Fibroblast of skin of right biceps (primary cell): ENCODE measurements at places on chromosomes 3 and 15.
A peak's percentile ranks its signal among the peaks of the same experiment; 100 is the strongest.

DNA sequence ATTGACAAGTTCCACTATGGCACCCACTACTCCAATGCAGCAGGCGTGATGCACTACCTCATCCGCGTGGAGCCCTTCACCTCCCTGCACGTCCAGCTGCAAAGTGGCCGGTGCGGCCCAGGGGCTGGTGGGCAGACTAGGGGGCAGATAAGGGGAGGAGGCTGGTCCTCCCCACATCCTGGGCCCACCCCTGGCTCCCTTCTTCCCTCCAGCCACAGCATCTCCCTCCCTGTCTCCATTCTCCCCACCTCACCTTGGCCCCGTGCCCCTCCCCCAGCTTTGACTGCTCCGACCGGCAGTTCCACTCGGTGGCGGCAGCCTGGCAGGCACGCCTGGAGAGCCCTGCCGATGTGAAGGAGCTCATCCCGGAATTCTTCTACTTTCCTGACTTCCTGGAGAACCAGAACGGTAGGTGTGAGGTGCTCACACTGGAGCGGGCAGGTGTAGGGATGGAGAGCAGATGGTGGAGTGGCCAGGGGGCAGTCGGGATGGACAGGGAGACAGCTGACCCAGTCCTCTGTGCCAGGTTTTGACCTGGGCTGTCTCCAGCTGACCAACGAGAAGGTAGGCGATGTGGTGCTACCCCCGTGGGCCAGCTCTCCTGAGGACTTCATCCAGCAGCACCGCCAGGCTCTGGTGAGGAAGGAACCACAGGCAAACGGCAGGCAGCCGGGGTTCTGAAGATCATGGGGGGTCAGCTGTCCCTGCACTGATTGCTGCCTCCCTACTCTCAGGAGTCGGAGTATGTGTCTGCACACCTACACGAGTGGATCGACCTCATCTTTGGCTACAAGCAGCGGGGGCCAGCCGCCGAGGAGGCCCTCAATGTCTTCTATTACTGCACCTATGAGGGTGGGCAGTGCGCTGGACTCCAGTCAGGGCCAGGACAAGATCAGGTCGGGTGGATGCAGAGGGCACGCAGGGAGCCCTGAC lies 26.0 kb downstream of the NBEAL2 start:
- no peak for DNase-seq

DNA sequence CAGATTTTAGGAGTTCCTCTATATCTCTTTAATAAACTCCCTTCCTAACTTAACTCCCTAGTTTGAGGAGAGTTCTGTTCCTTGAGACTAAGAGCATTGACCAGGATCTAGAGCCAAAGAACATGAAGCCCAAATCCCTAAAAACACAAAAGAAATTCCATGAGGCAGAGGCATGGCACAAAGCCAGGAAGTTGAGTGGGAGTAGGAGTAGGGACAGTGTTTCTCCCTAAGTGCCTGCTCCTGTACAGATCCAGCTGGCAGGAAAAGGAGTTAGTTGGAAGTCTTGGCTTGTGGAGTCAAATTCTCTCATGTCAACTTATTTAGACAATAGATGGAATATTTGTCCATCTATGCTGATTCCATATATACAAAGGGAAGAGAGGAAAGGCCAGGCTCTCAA lies 11.4 kb downstream of the ACTC1 start:
- DNase-seq: no peak

GRCh38 chr3:183586477-183586876 lies 31.0 kb upstream of the KLHL6 start:
- no peak for DNase-seq

DNA sequence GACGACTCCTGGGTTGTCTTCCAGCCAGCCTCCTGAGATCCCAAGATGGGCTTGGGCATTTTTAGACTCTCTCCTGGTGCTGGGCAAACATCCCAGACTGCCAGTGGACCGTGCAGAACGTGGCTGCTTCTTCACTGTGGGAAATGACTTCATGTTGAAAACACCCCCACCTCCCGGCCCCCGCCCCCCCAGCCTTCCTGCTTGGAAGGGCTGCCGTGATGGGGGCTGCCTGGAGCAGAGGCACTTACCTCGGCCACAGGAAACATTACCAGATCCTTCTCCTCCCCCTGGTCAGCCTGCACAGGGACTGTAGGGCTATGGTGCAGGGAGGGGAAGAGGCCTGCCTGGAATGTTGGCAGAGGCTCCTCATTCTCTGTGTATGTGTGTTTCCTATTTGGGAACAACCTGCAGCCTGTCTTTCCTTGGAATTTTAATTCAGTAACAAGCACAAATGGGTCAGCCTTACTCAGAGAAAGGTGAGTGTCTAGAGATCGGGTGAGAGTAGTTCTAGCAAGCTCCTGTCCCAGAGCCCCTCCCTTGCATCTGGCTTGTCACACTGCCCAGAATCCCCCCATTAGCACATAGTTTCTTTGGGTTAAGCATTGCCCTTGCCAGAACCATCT lies 90.8 kb downstream of the ANP32A start:
- peak; percentile 54 for DNase-seq

DNA sequence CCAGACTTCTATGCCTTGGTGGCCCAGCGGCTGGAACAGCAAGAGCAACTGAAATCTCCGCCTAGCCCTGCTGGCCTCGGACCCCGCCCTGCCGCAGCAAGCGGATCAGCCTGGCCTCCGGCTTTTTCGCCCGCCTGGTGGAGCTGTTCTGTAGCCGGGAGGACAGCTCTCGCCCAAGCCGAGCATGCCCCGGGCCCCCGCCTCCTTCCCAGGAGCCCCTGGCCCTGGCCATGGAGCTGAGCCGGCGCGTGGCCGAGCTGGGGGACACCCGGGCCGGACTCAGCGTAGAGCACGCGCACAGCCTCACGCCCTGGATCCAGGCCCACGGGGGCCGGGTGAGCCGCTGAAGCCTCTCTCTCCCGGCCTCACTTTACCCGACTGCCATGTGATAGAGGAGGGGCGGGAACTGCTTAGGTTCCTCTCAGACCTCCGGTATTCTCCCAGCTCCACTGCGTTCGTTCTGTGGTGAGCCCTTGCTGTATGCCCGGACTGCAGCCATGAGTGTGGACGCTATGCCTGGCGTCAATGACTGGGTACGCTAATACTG lies 24.1 kb upstream of the MRPL3 start:
- peak; percentile 76 for DNase-seq

- DNase-seq: peak; percentile 65
Observed at GRCh38 chr15:33788906-33789540, 179.3 kb upstream of the CHRM5 start.

DNA sequence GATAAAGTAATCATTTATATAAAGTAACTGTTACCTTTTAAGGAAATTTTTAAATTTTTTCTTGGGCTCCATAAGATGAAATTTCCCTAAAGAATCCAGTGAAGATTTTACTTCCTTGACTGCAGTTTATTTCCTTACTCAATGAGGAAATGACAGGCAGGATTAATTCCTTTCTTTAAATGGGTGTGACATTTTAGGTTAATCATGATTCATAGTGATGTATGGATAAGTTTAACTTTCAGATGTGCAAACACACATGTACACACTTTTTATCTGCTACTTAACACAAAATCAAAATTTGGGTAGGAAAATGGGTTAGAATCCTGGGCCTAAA lies 11.2 kb upstream of the LEO1 start:
- no peak for DNase-seq

DNA sequence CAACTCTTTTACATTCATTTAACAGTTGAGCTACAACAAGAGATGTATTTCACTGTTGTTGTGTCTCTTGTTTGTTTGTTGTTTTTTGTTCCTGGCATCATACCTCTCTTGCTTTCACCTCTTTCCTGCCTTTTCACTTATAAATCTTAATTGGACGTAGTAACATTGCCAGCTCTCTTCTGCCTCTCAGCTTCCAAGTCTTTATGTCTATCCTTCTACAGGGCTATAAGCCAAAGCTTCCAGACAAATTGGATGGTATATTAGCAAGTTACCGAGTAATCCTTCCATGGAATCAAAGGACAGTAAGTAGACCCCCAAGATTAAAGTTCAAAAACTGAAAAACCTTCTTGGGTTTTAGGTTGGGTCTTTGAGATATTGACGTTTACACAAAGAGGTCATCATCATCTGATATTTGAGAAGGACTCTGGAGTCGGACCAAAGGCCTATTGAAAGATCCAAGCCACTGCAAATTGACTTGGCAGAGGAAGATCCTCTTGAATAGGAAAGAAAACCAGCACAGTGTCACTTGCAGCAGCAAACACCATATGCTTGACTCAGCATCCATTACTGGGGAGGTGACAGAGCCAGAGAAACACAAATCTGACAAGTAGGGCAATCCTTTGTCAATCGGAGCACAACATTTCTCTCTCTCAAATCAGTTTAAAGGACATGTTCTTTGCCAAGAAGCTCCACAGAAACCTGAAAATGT lies 648.5 kb upstream of the NR2F2 start:
- DNase-seq: no peak

DNA sequence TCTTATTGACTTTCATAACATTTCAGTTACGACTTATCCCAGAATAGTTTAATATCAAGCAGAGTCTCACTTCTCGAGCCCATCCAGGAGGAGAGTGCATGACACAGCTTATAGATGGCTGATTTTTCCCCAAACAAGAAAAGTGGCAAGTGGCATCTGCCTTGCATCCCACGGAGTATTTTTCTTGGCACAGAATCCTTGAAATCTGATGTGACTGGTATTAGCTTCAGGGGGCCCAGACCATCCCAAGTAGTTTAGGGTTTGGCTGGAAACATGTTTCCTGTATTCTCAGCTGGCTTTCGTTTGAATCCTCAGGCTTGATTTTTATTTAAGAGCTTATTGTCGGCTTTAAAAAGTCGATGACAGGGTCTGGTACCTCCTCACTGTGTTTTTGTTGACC lies 20.7 kb upstream of the FBXL22 start:
- peak; percentile 25 for DNase-seq

- no peak for DNase-seq
Observed at GRCh38 chr3:14772533-14773138, 46.1 kb upstream of the FGD5 start.

- no peak for DNase-seq
Observed at GRCh38 chr3:149134575-149134974, 5.1 kb downstream of the HPS3 start.

DNA sequence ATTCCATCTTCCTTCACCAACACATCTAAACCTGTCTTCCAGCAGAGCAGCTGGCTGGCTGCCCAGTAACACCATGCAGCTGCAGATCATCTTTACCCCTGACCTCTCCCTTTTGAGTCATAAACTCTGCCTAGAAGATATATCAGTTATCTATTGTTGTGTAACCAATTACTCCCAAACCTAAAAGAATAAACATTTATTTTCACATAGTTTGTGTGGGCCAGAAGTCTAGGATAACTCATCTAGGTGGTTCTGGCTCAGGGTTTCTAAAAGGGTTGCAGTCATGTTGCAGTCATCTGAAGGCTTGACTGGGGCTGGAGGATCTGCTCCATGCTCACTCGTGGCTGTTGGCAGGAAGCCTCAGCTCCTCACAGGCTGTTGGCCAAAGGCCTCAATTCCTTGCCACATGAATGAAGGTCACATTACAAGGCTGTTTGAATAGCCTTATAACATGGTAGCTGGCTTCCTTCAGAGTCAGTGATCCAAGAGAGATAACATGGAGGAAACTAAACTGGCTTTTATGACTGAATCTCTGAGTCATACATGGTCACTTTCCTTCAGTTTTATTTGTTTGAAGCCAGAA lies 92.8 kb downstream of the GOLIM4 start:
- peak; percentile 31 for DNase-seq

DNA sequence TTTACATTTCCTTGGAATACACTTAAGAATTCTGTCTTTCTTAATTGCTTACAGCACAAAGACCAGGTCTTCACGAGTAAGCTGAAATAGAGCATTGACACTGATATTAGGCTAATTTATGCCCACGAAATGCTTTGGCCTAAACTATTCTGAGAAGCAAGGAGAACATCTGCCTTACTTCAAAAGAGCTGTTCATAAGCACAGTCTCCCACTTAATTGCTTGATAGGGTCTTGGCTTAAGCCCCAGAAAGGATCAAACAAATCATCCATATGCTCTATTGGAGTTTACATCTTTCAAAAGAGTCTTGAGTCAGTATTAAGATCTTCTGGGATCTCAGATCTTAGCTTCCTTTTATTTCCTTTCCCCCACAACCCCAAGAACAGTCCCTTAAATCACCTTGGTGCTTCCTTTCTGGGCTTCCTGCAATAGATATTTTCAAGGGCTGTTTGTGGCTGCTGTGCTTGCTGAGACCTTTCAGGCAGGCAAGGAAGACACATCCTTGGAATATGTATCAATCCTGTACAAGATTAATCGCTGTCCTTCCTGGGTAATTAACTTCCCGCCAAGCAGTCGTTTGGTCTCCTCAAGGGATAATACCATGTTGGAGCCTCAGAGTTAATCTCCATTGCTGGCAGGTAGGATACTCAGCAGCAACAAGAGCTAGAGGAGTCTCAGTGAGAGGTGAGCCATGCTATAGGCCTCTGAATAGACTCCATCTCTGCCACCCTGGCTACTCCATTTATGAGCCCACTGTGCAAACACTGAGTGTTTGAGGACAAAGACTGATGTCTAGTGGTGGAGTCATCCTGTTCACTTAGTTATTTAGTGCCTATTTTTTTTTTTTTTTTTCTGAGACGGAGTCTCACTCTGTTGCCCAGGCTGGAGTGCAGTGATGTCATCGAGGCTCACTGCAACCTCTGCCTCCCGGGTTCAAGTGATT lies 37.1 kb downstream of the TMEM158 start:
- no peak for DNase-seq

GRCh38 chr15:95698951-95699350 lies 631.5 kb upstream of the NR2F2 start:
- peak; percentile 29 for DNase-seq

DNA sequence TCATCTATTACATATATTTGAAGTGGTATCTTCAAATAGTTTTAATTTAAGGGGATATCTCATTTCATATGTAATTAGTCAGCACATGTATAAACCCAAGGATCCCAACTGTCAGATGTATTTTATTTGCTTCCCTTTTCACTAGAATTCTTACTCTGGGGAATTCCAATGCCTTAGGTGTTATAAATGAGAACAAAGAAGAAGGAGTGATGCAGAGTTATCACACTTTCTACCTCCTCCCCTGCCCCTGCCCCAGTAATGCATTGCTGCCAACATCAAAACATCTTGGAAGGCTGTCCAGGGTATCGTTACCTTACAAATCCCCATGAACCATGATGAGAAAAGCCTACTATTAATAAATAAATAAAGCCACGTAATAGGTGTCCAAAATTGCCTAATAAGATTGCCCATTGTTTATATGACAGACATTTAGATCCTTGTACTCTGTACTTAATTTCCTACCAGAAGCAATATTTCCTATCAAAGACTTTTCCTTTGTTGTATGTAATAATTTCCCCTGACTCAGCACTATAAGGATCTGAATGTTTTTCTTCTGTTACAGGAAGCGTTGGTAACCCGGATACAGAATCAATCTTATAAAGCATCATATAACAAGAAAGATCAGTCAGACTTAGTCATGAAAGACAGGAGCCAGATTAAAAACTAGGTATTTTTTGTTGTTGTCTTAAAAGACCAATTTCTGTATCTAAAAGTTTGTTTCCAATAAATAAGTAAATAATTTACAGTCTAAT lies 38.8 kb downstream of the CBLB start:
- peak; percentile 66 for DNase-seq
